ENCODE measurements at places on chromosomes 7 and 10.

- DNase-seq = no peak
Observed at GRCh38 chr10:71739358-71739900, 19.9 kb upstream of the C10orf105 start.

DNA sequence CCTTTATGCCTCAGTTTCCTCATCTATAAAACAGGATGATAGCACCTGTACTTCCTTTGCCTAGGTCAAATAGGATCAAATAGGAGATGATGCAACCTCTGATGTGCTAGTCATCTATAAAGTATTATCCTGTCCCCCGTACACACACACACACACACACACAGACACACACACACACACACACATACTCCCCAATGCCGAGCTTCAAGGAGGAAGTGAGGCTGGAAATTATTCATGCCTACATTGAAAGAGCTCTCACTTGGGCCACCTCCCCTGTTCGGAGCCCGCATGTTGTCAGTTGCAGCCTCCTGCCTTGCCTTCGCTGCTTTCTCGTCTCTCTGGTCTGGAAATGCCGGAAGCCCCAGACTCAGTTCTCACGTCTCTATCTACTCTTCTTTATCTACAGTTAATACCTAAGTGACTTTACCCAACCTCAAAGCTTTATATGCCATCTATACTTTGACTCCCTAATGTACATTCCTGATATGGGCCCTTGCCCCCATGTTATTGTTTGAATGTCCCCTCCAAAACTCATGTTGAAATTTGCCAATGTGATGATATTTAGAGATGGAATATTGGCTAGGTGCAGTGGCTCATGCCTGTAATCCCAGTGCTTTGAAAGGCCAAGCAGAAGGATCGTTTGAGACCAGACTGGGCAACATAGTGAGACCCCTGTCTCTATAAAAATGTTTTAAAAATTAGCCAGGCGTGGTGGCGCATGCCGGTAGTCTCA lies 6.9 kb upstream of the UBE2H start:
- DNase-seq = no peak

DNA sequence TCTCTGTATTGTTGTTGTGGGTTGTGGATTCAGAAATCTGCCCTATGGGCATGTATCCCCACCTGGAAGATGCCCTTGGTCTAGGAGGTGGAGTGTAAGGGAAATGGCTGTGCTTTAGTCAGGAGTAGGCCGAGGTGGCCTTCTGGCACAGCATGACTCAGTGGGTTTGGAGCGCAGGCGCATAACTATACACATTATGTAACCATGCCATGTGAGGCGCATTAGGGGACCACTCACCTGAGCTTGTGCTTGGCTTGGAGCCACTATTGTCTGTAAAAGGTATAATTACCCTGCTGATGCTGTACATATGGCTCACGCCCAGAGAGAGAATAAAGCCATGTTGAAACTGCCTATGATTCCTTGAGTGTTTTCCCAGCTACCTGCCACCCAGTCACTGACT lies 20.6 kb upstream of the ADAMTS14 start:
- DNase-seq = no peak

GRCh38 chr10:71948496-71949067 lies 15.6 kb upstream of the CHST3 start:
- no peak for DNase-seq

GRCh38 chr7:151599401-151600227 lies 79.9 kb upstream of the RHEB start:
- DNase-seq = no peak

- no peak for DNase-seq
Observed at GRCh38 chr7:155361947-155362346, 64.3 kb downstream of the INSIG1 start.

- no peak for DNase-seq
Observed at GRCh38 chr10:43627942-43628341, 20.7 kb downstream of the ZNF32 start.

DNA sequence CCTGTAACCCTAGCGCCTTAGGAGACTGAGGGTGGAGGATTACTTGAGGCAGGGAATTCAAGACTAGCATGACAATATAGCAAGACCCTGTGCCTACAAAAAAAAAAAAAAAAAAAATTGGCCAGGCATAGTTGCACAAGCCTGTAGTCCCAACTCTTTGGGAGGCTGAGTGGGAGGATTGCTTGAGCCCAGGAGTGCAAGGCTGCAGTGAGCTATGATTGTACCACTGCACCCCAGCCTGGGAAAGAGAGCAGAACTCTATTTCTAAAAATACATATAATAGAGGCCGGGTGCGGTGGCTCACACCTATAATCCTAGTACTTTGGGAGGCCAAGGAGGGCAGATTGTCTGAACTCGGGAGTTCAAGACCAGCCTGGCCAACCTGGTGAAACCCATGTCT lies 10.2 kb upstream of the SORBS1 start:
- DNase-seq = no peak

GRCh38 chr7:111982133-111982532 lies 224.1 kb downstream of the DOCK4 start:
- no peak for DNase-seq

GRCh38 chr7:141722529-141722928 lies 14.4 kb downstream of the WEE2 start:
- no peak for DNase-seq

- DNase-seq = no peak
Observed at GRCh38 chr7:30157204-30157603, 22.4 kb downstream of the MTURN start.

GRCh38 chr10:2005546-2005945 lies 268.2 kb upstream of the ADARB2 start:
- no peak for DNase-seq

DNA sequence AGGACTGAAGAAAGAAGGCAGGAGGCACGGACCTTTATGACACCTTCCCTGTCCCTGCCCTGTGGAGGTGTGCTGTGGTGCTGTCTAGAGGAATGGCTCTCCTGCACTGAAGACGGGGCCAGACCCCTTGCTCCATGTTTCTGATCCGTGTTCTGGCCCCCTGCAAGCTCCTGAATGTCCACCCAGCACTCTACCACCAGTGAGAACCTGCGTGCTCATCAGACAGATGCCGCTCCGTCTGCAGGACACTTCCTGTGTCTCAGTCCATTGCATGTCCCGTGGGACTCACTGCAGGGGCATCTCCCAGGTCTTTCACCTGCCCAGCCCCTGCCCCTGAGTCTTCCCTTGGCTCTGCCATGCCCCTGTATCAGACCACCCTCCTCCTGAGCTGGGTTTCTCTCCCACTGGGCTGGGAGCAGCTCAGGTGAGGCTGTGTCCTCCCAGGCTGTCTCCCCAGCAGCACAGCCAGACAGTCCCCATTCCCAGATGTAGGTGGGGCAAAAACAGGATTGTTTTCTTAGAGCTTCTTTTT lies 278.3 kb upstream of the ZNF32 start:
- no peak for DNase-seq

DNA sequence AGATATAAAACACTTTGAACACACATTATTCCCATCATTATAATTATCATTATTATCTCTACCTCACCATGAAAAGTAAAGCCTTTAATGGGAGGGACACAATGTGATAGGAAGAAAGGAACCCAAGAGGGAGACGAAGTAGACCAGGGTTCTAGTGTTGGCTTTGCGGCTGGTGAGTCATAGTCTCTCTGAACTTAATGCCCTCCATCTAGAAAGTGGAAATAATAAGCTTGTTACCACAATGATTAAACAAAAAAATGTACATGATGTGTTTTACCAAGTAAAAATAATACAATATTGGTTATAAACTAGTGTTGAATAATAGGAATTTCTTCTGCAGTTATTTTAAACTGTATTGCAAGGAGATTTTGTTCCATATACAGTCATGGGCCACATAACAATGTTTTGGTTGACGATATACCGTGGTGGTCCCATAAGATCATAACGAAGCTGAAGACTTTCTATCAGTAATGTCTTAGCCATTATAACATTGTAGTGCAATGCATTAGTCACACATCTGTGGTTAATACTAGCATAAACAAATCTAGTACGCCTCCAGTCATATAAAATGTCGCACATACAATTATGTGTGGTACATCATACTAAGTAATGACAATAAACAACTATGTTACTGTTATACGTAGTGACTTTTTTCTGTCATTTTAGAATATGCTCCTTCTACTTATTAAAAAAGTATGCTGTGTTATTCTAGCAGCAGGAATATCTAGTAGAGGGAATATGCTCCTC lies 450.6 kb upstream of the SORCS1 start:
- no peak for DNase-seq

DNA sequence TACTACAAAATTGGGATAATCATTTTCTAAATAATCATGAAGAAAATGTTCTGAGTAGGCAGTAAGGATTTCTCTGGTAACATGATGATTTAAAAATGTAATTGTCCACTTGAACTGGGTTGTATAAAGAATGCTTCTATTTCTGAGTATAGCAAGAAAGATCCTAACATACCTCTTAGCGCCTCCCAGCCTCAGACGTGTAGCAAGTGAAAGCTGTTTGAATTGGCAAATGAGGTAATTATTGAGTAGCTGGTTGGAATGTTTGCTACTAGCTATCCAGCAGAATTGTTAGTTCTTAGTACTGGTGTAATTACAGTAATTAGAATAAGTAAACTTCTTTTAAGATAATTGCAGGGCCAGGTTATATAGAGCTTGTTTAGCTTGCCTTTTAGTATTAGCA lies 47.9 kb downstream of the SEPTIN7 start:
- DNase-seq = no peak

GRCh38 chr10:20954519-20954918 lies 57.4 kb upstream of the NEBL start:
- no peak for DNase-seq

- no peak for DNase-seq
Observed at GRCh38 chr7:80183351-80183750, 48.7 kb downstream of the GNAI1 start.

DNA sequence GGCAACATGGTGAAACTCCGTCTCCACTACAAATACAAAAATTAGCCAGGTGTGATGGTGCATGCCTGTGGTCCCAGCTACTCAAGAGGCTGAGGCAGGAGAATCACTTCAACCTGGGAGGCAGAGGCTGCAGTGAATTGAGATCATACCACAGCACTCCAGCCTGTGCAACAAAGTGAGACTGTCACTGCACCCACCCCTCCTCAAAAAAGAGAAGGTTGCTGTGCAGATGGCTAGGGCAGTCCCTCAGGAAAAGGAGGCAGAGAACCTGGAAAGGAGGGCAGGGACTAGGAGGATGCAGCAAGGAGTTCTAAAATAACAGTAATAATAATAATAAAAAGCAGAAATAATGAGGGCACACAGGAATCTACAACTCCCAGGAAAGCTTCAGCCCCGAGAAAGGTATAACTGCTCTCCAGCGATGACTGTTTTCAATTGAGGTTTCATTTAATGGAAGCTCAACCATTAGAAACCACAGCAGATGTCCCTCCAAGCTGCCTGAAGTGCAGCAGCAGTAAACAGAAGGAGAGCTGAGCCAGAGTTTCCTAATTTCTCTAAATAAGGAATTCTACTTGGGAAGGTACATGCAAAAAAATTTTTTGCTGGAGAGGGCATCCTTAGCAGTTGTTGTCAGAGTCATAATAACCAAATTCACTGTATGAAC lies 326.5 kb downstream of the GATA3 start:
- DNase-seq = no peak

- DNase-seq = no peak
Observed at GRCh38 chr7:151404216-151405011, 5.4 kb downstream of the WDR86 start.

DNA sequence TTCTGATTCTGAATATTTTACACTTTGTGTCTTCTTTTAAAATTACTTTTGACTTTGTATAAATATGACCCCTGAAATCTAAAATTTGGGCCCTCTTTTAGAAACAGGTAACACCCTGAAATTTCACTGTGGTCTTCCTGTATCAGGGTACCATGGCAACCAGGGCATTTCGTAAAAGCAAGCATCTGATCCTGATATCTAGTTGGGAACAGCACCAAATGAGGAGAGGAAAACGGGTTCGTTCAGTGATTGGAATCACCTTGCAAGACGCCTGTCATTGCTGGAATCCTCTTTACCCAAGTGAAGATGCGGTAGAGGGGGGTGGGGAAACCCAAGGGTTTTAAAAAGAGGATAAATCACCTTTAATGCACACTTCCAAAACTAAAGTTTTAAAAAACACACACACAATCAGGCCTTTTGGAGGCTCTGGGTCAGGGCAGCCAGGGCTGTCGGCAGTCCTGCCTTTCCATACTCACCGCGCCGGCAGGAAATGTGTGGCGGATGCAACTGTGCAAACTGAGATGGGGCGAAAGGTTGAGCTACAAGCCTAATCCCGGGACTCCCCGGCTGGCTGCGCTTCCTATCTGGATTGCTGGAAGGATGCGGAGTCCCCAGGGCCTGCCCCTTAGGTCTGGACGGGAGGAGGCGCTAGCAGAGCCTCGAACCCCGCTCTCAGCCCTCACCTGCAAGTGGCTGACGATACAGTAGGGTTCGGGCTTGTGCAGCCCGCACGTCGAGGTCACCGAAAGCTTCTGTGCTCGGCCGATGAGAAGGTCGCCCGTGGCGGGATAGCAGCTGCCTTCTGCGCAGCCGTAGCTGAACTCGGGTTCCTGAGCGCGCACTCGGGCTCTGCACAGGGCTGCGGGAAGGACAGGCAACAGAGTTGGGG lies 1.8 kb downstream of the LAMB1 start:
- DNase-seq = no peak

DNA sequence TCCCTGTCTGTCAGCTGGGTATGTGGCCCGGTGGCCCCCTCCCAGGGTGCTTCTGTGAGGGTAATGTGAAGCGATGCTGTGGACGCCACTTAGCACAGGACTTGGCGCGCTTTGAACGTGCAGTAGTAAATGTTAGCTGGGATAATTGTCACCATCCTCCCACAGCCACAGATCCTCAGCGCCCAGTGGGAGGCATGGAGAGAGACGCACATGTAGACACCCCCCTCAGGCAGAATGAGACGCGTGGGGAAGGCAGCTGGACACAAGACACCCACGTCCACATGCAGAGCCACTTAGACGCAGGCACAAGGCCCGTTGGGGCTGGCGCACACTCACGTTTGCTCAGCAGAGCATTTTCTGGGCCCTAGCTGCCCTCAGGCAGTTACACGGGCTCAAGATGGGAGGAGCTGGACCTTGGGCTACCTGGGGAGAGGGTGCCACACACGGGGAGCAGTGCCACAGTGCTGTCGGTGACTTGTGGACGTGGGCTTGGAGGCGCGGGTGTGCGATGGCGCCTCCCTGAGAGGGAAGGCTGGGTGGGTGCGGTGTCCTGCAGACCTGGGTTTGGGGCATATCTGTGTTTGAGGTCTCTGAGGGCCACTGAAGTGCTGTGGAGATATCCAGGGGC lies 26.4 kb downstream of the ADCYAP1R1 start:
- DNase-seq = no peak

GRCh38 chr10:6769704-6770417 lies 189.8 kb upstream of the PRKCQ start:
- no peak for DNase-seq

DNA sequence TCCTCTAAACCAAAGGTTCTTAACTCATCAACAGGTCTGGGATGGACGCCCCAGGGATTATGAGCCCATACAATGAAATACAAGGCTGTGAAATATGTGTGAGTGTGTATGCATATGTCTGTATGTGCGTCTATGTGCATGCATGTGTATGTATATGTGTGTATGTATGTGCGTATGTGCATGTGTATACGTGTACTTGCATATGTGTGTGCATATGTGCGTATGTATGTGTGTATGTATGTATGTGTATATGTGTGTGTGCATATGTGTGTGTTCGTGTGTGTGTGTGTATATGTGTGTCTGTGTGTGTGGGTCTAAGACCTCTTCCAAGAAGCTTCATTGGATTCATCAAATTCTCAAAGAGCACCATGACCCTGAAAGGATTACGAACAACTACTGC lies 112.3 kb downstream of the SFMBT2 start:
- no peak for DNase-seq
